ENCODE measurements at places on chromosomes 3 and 15.

GRCh38 chr3:9041626-9042025, 78.4 kb upstream of the RAD18 start:
- DNase-seq, result peak; percentile 51

DNA sequence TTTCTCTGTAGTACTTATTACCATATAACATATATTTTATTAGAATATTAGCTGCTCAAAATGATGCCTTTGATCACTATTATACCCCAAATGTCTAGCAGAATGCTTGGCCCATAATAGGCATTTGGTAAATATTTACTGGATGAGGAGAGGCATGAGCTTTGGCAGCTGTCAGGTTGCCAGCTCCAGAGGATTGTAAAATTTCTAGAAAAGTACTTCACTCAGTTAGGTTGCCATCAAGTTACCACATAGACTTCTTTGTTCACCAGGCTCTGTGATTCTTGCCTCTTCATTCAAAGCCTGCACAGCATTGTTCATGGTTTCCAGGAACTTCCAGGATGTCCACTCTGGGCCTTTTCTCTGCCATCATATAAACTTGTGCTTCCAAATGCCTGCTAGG, 582.8 kb downstream of the PDCD6IP start:
- DNase-seq, result no peak

- DNase-seq, result no peak
Observed at GRCh38 chr15:34900748-34901147, 68.8 kb downstream of the AQR start.

DNA sequence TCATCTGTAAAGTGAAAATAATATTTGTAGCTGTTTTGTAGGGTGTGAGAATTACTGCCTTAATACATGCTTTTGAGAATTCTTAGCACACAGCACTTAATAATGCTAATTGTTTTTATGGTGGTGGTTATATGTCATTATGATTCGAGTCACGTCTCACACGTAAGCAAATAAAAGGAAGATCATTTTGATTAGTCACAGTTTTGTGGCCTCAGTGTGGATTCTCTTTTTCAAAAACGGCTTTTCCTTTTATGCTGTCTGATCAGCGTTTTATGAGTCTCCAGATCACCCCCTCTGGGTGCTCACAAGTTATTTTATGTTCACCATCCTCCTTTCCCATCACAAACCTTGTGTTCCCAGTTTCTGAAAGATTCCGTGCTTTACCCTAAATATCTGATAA, 255.6 kb upstream of the CNTN4 start:
- no peak for DNase-seq

Measured in GM23248 (cell line).